WTC11 (cell line): ENCODE measurements at places on chromosomes 11 and 22.

- H3K27ac ChIP-seq = no peak overlapping the region
- no peaks in the 10 kb centered on the region for H3K36me3 ChIP-seq
- no peak for DNase-seq
- H3K4me3 ChIP-seq = no peak overlapping the region
- H3K27me3 ChIP-seq = peaks cover 29% of the 10 kb centered on the region
- peaks cover 26% of the 10 kb centered on the region for H3K4me1 ChIP-seq
Observed at GRCh38 chr11:35144136-35144741, 5.3 kb downstream of the CD44 start.

GRCh38 chr11:35525501-35526175, at the start of gene PAMR1:
Gene PAMR1, minus strand, starts transcription at chr11:35525616. Its CDS starts 31 bp downstream, at chr11:35525585.
- no peak within 1 kb of the TSS for H3K27ac ChIP-seq
- H3K4me1 ChIP-seq = peaks cover 26% of the 10 kb centered on the region
- H3K36me3 ChIP-seq = no peaks in the 10 kb centered on the region; the same call in 1 of the 2 replicates
- H3K27me3 ChIP-seq = peaks cover 71% of the 10 kb centered on the region
- peak; percentile 72 for DNase-seq

DNA sequence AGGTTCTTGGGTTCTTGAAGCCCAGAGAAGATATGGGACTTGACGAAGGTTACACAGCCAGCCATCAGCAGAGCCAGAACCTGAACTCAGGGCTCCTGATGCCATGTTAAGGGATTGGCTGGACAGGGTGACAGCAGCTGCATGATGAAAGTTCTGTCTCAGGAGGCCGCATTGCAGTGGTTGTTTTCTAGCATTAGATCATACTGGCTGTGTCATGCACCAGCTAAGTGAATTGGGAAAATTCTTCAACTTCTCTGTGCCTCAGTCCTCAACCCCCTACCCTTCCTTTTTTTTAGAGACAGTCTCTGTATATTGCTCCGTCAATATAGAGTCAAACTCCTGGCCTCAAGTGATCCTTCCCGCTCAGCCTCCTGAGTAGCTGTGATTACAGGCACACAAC, 5.4 kb upstream of the LTBP3 start:
- peaks cover 31% of the 10 kb centered on the region for H3K27me3 ChIP-seq
- no peak for DNase-seq
- H3K36me3 ChIP-seq = 0 out of 2 replicates have a peak, but pooled peaks cover 3% of the 10 kb centered on the region
- H3K4me1 ChIP-seq = peaks cover 28% of the 10 kb centered on the region

GRCh38 chr11:71364806-71365205, 83.4 kb downstream of the DHCR7 start:
- no peaks in the 10 kb centered on the region for H3K4me1 ChIP-seq
- H3K4me3 ChIP-seq = no peak overlapping the region
- no peak for DNase-seq
- no peaks in the 10 kb centered on the region for H3K36me3 ChIP-seq
- H3K27me3 ChIP-seq = peaks cover 3% of the 10 kb centered on the region; the same call in 1 of the 2 replicates

- H3K4me1 ChIP-seq = peaks cover 14% of the 10 kb centered on the region
- peaks cover 21% of the 10 kb centered on the region for H3K36me3 ChIP-seq
- H3K27ac ChIP-seq = no peak overlapping the region
- peaks cover 18% of the 10 kb centered on the region for H3K27me3 ChIP-seq
- DNase-seq = no peak
Observed at GRCh38 chr11:75422248-75423231, 10.5 kb downstream of the KLHL35 start.

- no peaks in the 10 kb centered on the region for H3K27me3 ChIP-seq
- peak; percentile 52 for DNase-seq
Observed at GRCh38 chr11:66718320-66718971, 10.6 kb downstream of the SPTBN2 start.
